ENCODE measurements at places on chromosomes 16 and 17. TPM values are rescaled to one million over a fixed set of nuclear protein-coding genes. Genes with fewer than 3 reads are reported as not detected.

Gene TNP2
- not detected for total RNA-seq

Gene HS3ST6
- total RNA-seq: not detected

Gene TERB1
- not detected for total RNA-seq

Gene GEMIN4
- total RNA-seq: 27.7 TPM

Gene CTRB1
- not detected for total RNA-seq

Gene EVI2B
- total RNA-seq: 1.6 TPM

Measured in HFFc6 (cell line).